Heart right ventricle (tissue), 16 donors: ENCODE measurements at places on chromosomes 2 and 18.

DNA sequence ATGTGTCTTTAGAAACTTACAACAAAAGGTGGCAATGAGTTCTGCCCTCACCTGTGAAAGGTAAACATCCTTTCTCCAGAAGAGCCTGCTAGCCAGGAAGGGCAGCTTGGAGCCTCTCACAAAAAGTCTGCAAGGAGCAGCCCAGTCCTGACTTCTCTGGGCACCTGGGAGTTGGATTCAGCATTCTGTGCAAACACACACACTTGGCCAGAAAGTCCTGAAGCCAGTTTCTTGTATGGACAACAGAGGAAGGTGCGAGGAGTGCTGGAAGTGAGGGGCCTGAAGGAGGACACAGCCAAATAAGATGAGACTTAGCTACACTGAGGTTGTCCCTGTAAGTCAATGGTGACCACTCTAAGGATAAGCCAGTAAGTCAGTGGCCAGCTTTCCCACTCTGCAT is 52.4 kb upstream of the SLC1A4 start:
- no peak for DNase-seq

DNA sequence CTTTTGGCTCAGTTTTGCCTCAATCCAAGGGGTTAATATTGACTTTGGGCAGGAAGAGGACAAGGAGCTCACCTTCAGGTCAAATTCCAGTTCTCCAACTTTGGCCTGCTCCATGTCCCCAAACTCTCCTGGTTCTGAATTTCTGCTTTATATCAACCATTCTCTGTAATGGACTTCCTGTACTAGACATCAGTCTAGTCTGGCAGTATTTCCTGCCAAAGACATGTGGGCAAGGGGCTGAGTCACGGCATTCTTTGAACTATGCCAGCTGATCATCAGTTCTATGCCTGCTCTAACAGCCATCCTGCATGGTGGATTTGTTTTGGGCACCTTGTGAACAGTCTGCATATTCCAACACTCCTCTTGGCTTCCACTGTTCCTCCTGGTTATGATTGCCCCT is 199.4 kb downstream of the ZEB2 start:
- no peak for DNase-seq

DNA sequence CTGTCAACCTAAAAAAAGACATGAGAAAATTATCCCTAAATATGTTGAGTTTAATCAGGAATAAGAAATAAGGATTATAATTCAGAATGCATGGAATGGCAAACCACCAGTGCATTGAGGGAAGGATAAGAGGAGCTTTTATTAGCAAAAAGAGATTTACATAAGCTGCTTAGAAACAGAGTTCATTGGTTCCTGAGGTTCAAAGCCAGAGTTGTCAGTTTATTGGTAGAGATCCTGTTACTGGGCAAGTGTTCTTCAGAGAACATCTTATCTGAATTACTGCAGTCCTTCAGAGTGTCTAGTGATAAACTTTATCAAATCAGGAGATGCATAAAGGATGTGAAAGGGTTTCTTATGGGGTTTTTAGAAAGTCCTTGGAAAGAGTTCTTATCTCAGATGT is 76.0 kb upstream of the MEX3C start:
- no peak for DNase-seq

DNA sequence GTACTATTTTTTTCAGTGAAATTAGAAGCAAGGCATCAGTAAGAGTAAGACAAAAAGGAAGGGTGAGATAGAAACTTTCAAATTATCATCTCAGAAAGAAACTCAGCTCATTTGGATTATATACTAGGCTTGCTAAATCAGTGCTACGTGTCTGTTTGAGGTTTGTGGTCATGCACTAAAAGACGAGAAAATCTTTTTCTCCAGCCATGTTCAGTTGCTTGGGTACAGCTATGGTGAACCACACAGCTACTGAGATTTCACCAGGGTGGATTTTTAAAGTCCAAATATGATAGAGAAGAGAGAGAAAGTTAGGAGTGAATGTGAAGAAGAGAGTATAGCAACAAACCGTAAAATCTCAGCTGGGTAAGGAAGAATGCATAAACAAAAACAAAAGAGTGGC is 161.6 kb downstream of the PTH2R start:
- no peak for DNase-seq

DNA sequence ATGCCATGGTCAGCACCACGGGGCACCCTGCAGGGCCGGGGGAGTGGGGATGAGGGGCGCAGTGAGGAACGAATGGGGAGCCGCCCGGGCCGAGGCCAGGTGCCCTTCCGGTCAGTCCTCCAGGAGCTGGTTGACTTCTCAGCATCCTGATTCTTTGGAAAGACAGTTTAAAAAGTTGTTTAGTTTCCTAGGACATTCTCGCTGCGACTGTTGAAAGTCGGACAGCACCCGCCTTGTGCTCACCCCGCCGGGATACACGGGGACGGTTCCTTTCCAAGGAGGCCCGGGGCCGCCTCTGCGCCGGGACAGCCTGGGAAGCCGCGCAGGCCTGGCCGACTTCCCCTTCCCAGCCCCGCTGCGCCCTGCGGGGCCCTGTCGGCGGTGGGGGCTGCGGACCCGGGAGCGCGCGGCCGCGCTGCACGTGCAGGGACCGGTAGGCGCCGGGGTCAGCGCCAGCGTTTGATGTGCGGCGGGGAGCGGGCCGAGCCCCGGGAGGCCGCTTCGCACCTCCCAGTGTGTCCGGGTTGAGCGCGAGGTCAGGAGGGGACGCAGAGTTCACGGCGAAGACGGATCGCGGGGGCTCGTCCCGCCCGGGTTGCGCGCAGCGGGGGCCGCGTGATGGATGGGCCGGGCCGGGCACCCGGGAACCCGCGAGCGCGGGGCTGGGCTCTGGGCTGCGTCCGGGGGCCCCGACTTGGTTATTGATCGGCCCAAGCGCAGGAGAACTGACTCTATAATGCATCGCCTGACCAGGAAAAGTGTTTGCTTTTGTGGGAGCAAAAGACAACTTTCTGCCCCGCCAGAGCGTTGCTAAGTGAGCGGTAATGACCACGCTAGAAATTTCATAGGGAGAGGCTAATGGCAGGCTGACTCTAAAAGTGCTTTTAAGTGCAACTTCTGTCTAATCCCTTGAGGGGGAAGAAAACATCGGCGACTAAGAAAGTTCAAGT is 28.0 kb upstream of the SMIM21 start:
- no peak for DNase-seq
